ENCODE measurements at places on chromosomes 1 and 21.

DNA sequence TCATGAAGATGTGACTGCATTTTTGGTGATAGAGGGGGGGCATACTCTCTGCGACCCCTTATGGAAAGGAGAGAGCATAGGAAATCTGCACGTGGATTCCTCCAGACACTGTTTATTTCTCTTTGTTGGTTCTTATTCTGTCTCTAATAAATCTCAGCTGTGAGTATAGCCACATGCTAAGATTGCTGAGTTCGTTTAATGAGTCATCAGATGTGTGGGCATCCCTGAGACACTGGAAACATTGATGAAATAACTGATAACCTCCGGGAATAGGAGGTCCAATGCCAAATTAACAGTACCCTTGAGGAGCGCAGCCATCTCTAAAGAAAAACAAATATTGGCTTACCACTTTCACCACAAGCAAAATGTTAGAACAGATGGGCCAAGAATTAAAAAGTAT is 880.2 kb upstream of the NEGR1 start:
- no peak overlapping the region for H3K27ac ChIP-seq
- H3K4me3 ChIP-seq: no peak overlapping the region
- H3K4me1 ChIP-seq: no peaks in the 10 kb centered on the region
- no peaks in the 10 kb centered on the region for H3K27me3 ChIP-seq
- no peaks in the 10 kb centered on the region for H3K36me3 ChIP-seq
- no peak for DNase-seq

DNA sequence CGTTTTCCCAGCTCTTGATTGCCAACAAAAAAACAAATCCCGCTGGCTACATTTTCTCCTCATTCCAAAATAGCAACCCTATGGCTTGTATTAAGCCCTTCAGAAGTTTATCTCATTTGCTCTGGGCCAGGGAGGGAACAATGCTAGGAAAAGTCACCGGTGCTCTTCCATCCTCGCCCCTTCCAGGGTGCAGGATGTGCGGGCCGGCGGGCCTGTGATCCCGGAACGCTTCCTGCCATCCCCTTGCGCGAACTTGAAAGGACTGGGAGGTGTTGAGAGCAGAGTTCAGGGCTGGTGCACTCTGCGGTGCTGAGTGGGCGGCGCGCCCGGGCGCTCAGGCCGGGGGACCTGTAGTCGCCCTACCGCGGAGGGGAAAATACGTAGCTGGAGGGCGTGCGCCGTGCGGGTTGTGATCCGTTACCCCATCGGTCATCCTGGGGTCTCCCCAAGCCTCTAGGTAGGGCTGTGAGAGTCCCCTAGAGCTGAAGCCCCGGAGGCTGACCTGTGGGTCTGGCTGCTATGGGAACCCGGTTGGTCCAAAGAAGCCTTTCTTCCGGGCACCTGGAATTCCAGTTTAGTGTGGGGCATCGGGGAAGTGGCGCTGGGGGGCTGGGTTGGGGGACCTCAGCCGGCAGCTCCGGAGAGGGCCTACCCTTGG is 13.1 kb downstream of the NR5A2 start:
- no peaks in the 10 kb centered on the region for H3K36me3 ChIP-seq
- peaks cover 98% of the 10 kb centered on the region for H3K27me3 ChIP-seq
- H3K4me3 ChIP-seq: no peak overlapping the region
- DNase-seq: peak; percentile 30
- no peak overlapping the region for H3K27ac ChIP-seq

GRCh38 chr1:155200920-155201319 is 6.8 kb downstream of the THBS3 start:
- H3K4me1 ChIP-seq: peaks cover 8% of the 10 kb centered on the region
- no peak for DNase-seq
- no peaks in the 10 kb centered on the region for H3K27me3 ChIP-seq
- H3K36me3 ChIP-seq: peaks cover 79% of the 10 kb centered on the region

GRCh38 chr1:218425647-218426342 is 80.7 kb downstream of the TGFB2 start:
- H3K4me3 ChIP-seq: no peak overlapping the region
- peaks cover 2% of the 10 kb centered on the region for H3K4me1 ChIP-seq
- H3K27ac ChIP-seq: no peak overlapping the region
- H3K36me3 ChIP-seq: peaks cover 7% of the 10 kb centered on the region
- no peaks in the 10 kb centered on the region for H3K27me3 ChIP-seq
- DNase-seq: peak; percentile 48

DNA sequence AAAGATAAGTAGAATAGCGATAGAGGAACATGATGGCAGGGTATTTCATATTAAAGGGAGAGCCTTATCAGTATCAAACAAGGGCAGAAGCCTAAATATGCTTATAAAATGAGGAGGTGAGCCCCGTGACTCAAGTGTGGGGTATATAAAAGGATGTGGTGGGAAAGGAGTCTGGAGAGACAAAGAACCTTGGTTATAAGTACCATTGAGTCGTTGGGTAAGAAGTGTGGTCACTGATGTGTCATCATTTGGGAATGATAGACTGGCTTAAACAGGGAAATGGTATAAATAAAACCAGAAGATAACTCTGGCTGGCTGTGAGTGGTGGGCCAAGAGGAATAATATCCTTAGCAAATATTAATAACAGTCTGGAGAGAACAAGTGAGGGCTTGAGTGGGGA is 10.9 kb upstream of the CD5L start:
- H3K27ac ChIP-seq: no peak overlapping the region
- DNase-seq: no peak
- no peak overlapping the region for H3K4me3 ChIP-seq
- no peaks in the 10 kb centered on the region for H3K4me1 ChIP-seq

DNA sequence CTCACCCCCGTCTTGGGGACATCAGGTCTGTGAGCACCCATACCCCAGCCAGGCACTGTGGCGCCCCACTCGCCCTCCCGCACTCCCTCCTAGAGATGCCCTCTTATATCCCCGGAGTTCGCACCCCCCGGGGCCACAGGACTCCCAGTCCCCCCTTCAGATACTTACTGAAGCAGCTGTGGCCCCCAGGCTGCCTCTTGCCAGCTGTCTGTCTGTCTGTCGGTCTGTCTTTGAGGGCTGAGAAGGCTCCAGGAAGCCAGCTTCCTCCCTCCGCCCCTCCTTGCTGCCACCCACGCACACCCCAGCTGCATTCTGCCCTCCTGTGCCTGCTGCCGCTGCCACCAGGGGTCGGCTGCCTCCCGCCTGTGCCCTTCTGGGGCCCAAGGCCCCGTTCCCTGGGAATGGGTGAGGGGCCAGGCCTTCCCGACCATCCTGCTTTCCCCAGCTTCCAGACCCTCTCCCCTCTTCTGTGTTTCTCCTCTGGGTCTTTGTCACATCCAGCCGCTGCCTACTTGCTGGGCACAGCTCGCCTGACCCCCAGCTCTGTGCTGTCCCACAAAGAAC is at the start of gene PTPN7:
Gene PTPN7, minus strand, starts transcription at position 226 of the 564 bp plus-strand sequence. CDS start 1,200 bp downstream, outside the sequence.
- no peaks in the 10 kb centered on the region for H3K36me3 ChIP-seq
- H3K27me3 ChIP-seq: peaks cover 60% of the 10 kb centered on the region
- no peak within 1 kb of the TSS for H3K4me3 ChIP-seq
- peaks cover 8% of the 10 kb centered on the region for H3K4me1 ChIP-seq
- no peak within 1 kb of the TSS for H3K27ac ChIP-seq

DNA sequence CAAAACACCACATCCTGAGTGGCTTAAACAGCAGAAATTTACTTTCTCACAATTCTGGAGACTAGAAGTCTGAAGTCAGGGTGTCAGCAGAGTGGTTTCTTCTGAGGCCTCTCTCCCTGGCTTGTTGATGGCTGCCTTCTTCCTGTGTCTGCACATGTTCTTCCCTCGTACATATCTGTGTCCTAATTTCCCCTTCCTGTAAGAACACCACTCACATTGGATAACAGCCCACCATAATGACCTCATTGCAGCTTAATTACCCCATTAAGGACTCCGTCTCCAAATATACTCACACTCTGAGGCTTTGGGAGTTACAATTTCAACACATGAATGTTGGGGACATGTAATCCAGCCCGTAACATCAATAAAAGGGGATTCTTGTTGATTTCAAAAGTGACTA is 23.4 kb downstream of the C8A start:
- H3K27me3 ChIP-seq: no peaks in the 10 kb centered on the region
- DNase-seq: no peak
- H3K4me3 ChIP-seq: no peak overlapping the region
- H3K36me3 ChIP-seq: no peaks in the 10 kb centered on the region
- no peak overlapping the region for H3K27ac ChIP-seq

- DNase-seq: no peak
- H3K36me3 ChIP-seq: no peaks in the 10 kb centered on the region
These were observed 166.7 kb downstream of the MIS18A start for GRCh38 chr21:32112195-32112594.

GRCh38 chr1:74858136-74858535 is 125.2 kb downstream of the TYW3 start:
- DNase-seq: no peak
- H3K4me1 ChIP-seq: no peaks in the 10 kb centered on the region
- H3K4me3 ChIP-seq: no peak overlapping the region
- H3K27ac ChIP-seq: no peak overlapping the region
- H3K36me3 ChIP-seq: no peaks in the 10 kb centered on the region

DNA sequence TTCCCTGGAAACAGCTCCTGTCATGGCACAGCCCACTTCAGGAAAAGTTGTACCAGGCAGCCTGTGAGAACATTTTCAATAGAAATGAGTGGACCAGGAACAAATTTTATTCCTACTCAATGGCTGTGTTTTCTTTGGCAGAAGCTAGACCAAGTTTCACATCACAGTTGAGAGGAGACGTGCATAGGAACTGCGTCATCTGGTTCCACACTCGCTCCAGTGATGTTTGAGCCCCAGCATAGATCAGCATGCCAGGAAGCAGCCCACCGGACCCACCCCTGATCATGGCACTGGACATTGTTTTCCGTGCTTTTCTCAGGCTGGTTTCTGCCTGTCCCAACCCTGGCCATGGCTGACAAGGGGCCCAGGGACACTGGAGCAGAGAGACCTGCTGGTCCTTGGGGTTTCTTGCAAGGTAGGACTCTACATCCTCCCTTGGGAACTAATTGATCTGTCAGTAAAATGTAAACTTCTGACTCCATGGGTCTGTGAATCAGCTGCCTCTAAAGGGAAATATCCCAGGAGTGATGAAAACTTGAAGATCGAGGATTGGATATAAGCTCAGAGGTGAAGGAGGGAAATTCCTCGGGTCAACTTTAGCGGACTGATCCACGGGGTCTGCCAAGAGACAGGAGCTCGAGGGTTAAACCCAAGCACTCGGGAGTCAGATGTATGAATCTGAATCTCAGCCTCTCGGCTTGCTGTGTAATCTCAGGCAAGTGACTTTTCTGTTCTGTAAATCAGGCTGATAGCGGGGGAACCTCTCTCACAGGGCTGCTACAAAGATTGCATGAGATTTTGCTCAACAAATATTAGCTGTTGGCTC is 35.7 kb downstream of the NEK2 start:
- H3K4me1 ChIP-seq: peaks cover 26% of the 10 kb centered on the region
- H3K4me3 ChIP-seq: no peak overlapping the region
- H3K36me3 ChIP-seq: no peaks in the 10 kb centered on the region
- peak overlapping the region; percentile 76 for H3K27ac ChIP-seq

GRCh38 chr1:162993846-162994245 is 75.3 kb upstream of the RGS4 start:
- H3K27ac ChIP-seq: no peak overlapping the region
- no peak overlapping the region for H3K4me3 ChIP-seq
- H3K36me3 ChIP-seq: no peaks in the 10 kb centered on the region
- H3K27me3 ChIP-seq: no peaks in the 10 kb centered on the region
- no peaks in the 10 kb centered on the region for H3K4me1 ChIP-seq

DNA sequence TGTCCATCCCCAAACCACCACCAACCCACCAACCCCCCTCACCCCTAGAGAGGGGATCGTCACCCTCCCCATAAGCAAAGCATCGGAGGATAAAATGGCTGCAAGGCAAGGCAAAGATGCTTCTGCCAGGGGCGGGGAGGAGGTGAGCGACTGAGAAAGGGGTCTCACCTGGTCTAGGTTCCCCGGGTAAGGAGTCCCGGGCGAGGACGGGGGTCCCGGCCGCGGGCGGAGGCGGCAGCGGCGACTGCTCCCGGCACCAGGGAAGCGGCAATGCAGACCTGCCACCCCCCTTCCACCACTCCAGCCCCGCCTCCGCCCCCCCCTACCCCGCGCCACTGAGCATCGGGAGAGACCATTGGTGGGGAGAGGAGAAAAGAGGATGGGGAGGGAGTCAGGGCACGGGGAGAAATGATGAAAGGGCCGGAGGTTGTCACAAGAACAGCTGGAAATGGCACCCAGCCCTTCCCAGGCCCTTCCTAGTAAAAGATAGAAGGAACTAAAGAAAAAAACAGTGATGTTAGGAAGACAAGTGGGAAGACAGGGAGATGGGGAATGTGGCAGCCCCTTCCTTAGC is at the start of gene SV2A:
Gene SV2A, minus strand, starts transcription at position 274 of the 574 bp plus-strand sequence. CDS start 4,004 bp downstream, outside the sequence.
- H3K4me1 ChIP-seq: peaks cover 18% of the 10 kb centered on the region
- no peaks in the 10 kb centered on the region for H3K27me3 ChIP-seq
- peak; percentile 84 for DNase-seq
- H3K36me3 ChIP-seq: peaks cover 14% of the 10 kb centered on the region
- no peak within 1 kb of the TSS for H3K27ac ChIP-seq
- H3K4me3 ChIP-seq: peak within 1 kb of the TSS; percentile 85
